ENCODE measurements at places on chromosomes 3 and 15. TPM values are rescaled to one million over a fixed set of nuclear protein-coding genes. Genes with fewer than 3 reads are reported as not detected.

The SHC4 gene
- 4.9 TPM for total RNA-seq

The TRH gene
- 0.36 TPM for total RNA-seq

DNA sequence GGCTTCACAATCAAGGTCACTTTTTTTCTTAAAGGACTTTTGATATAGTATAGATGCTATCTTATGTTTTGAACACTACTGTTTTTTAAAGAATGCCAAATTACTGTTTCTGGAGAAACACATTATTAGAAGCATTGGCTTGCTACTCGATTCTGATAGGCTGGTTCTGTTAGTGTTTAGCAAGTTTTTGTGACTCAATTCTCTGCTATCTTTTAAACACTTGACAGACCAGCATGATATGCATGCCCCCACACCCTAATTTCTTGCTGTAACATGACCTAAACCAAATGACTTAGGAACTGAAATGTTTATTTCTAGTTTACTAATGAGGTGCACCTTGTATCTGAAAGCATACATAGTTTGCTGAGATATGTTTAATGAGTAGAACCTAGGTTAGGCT is 5.5 kb upstream of the IL20RB start:
- no peak overlapping the region for H3K27ac ChIP-seq
- no peak for DNase-seq
- no peaks in the 10 kb centered on the region for H3K36me3 ChIP-seq
- no peak overlapping the region for H3K4me3 ChIP-seq
- no peaks in the 10 kb centered on the region for H3K27me3 ChIP-seq

DNA sequence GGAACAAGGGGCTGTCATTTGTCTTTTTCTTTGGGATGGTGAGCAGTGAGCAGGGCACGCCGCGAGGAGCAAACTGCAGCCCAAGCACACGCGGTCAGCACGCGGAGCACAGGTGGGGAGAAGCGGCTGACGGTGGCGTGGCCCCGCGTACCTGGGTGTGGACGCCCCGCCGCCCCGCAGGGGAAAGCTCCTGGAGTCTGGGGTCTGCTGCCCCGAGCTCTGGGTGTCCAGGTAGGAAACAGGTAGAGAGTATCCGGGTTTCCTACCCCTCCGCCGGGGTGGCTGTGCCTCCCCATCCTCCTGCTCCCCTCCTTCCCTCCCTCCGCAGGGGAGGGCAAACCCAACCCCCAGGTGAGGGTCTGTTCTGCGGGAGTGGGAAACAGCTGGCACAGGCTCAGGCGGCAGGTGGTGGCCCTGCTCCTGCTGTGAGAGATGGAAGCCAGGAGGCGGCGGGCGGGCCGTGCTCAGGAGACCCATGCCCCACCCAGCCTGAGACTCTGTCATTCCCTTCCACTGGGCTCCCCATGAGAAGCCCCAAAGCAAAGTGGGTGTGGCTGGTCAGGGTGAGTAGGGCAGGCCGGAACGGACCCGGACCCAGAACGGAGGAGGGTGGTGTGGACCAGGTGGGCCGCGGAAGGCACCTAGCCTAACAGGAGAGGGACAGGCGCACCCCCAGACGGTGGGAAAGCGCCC is 56.9 kb upstream of the CGNL1 start:
- H3K4me1 ChIP-seq: peaks cover 12% of the 10 kb centered on the region
- H3K4me3 ChIP-seq: no peak overlapping the region
- no peak for DNase-seq
- no peak overlapping the region for H3K27ac ChIP-seq
- no peaks in the 10 kb centered on the region for H3K27me3 ChIP-seq

DNA sequence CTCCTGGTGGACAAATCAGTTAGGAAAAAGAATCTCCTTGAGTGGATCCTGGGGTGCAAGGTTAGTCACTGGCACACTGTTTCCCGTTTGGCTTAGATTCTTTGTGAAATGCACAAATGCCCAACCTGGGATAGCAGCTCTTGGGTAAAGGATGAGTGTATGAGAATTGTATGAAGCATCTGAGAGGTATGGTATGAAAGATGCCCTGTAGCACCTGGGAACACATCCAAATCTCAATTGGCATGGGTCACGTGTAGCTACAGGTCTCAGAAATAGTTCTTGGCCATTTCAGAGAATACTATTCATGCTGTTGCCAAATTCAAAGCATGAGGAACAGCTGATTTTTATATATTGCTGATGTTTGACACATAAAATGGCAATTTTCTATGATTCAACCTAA is 84.3 kb downstream of the KCNH8 start:
- H3K4me1 ChIP-seq: peaks cover 5% of the 10 kb centered on the region
- H3K27ac ChIP-seq: no peak overlapping the region
- H3K4me3 ChIP-seq: no peak overlapping the region

DNA sequence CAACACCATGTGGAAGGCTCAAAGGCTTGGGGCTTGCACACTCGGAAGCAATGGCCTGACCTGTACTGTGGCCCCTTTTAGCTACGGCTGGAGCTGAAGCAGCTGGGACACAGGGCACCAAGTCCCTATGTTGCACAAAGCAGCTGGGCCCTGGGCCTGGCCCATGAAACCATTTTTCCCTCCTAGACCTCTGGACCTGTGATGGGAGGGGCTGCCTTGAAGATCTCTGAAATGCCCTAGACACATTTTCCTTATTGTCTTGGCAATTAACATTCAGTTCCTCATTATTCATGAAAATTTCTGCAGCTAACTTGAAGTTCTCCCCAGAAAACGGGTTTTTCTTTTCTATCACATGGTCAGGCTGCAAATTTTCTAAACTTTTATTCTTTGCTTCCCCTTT is 85.6 kb upstream of the ALDH1A3 start:
- H3K27me3 ChIP-seq: peaks cover 2% of the 10 kb centered on the region
- H3K4me1 ChIP-seq: no peaks in the 10 kb centered on the region

DNA sequence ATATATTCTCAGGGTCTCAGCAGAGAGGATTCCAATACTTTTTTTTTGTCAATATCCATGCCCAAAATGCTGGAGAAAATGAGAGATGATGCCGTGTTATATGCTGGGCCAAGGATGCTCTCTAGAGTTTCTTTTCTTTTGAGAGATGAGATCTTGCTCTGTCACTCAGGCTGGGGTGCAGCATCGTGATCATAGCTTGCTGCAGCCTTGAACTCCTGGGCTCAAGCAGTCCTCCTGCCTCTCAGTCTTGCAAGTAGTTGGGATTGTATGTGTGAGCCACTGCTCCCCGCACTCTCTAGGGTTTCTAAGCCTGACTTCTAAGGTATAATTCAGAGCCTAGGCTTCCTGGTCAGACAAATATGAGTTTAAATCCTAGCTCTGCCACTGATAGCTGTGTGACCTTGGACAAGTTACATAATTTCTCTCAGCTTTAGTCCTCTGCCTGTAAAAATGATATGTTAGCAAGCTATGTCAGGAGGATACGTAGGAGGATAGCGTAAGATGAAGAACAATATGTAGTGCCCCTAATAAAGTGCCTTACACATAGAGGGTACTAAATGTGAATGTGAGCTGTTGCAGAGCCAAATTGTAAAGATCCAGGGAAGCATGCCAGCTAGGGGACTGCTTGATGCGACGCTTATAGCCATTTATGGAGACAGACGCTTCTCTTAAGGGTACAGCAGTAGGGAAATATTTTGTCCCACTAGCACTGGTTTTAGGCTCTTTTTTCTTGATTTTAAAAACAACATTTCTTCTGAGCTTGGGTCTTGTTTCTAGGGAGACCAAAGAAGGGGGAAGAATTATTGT is 7.4 kb downstream of the STARD9 start:
- peak overlapping the region; percentile 60 for H3K27ac ChIP-seq
- no peak for DNase-seq
- H3K36me3 ChIP-seq: no peaks in the 10 kb centered on the region
- peak overlapping the region; percentile 2 for H3K4me3 ChIP-seq
